IMR-90 (cell line): ENCODE measurements at places on chromosomes 5 and 9. TPM values are rescaled to one million over a fixed set of nuclear protein-coding genes. Genes with fewer than 3 reads are reported as not detected.

Gene RPL7A
- total RNA-seq: 3,220 TPM in 2 replicates

Gene MOB3B
- total RNA-seq: under 0.01 TPM in 2 replicates

Gene SFXN1
- 342 and 410 TPM in 2 replicates for total RNA-seq

Gene BTNL3
- not detected in 2 replicates for total RNA-seq

Gene UBAP1
- 28.3 and 30.6 TPM in 2 replicates for total RNA-seq

Gene FCN2
- not detected in 2 replicates for total RNA-seq

Gene UAP1L1
- 2.3 and 2.5 TPM in 2 replicates for total RNA-seq

Gene CDH9
- total RNA-seq: not detected in 2 replicates

Gene EIF4E1B
- not detected in 2 replicates for total RNA-seq

Gene RANBP3L
- not detected in 2 replicates for total RNA-seq

Gene HAVCR1
- total RNA-seq: not detected in 2 replicates

Gene OGN
- under 0.01 TPM in 1 of 2 replicates, not detected in the other for total RNA-seq

Gene CDC20B
- not detected in 2 replicates for total RNA-seq

Gene PCBD2
- total RNA-seq: 2.2 and 2.8 TPM in 2 replicates

Gene C9orf50
- total RNA-seq: not detected in 2 replicates

Gene MARCHF3
- total RNA-seq: 17.8 and 18.8 TPM in 2 replicates

Gene GDF9
- total RNA-seq: 0.18 and 0.28 TPM in 2 replicates

Gene ACOT12
- not detected in 2 replicates for total RNA-seq

Gene CCL21
- total RNA-seq: not detected in 2 replicates

Gene TUT7
- total RNA-seq: 33.3 and 58.3 TPM in 2 replicates

Gene MEF2C
- 6.8 and 9.4 TPM in 2 replicates for total RNA-seq

Gene PALM2AKAP2
- 14.2 and 20.6 TPM in 2 replicates for total RNA-seq

Gene GPR150
- total RNA-seq: under 0.01 TPM in 2 replicates

Gene FREM1
- under 0.01 TPM in 1 of 2 replicates, not detected in the other for total RNA-seq

Gene HNRNPAB
- 32.1 and 54.4 TPM in 2 replicates for total RNA-seq

Gene RMI1
- 6.8 and 12.8 TPM in 2 replicates for total RNA-seq

Gene OBP2B
- total RNA-seq: not detected in 2 replicates

Gene ENTPD8
- not detected in 2 replicates for total RNA-seq

Gene KIF12
- total RNA-seq: not detected in 2 replicates

Gene CREBRF
- total RNA-seq: 11.1 and 16.1 TPM in 2 replicates
